A549 treated with CpdA at 1 μM for 4 hours (cell line): ENCODE measurements at places on chromosomes 4 and X. TPM values are rescaled to one million over a fixed set of nuclear protein-coding genes. Genes with fewer than 3 reads are reported as not detected.

Gene SPOCK3
- 0.10 to 0.29 TPM (median 0.20 TPM) in 5 replicates for total RNA-seq

Gene USP9X
- 25.1 to 38.5 TPM (median 28.9 TPM) in 5 replicates for total RNA-seq

Gene PRRG1
- 4.9 to 9.6 TPM (median 7.6 TPM) in 5 replicates for total RNA-seq

Gene CSAG1
- total RNA-seq, result 0.18 to 0.37 TPM (median 0.27 TPM) in 4 of 5 replicates, not detected in the other

Gene L1CAM
- total RNA-seq, result 19.6 to 26.8 TPM (median 21.1 TPM) in 5 replicates

Gene ENPP6
- not detected in 5 replicates for total RNA-seq

Gene ARSJ
- total RNA-seq, result 4.7 to 5.9 TPM (median 5.2 TPM) in 5 replicates

Gene VCX3A
- total RNA-seq, result not detected in 5 replicates

Gene CITED1
- total RNA-seq, result 0.77 to 1.1 TPM (median 0.92 TPM) in 5 replicates

Gene GDPD2
- total RNA-seq, result 0.07 to 0.13 TPM (median 0.07 TPM) in 3 of 5 replicates, not detected in the others

Gene GPAT3
- 44.0 to 49.0 TPM (median 47.2 TPM) in 5 replicates for total RNA-seq

Gene ANKRD17
- 21.6 to 24.5 TPM (median 23.5 TPM) in 5 replicates for total RNA-seq

Gene SPANXN4
- not detected in 5 replicates for total RNA-seq

Gene DMRTC1
- total RNA-seq, result 0.09 TPM in 1 of 5 replicates, not detected in the others

Gene WAS
- total RNA-seq, result 0.12 to 0.33 TPM (median 0.28 TPM) in 4 of 5 replicates, not detected in the other
